Thoracic aorta (tissue), 2 donors: ENCODE measurements at places on chromosomes 1 and 21. TPM values are rescaled to one million over a fixed set of nuclear protein-coding genes. Genes with fewer than 3 reads are reported as not detected.

DNA sequence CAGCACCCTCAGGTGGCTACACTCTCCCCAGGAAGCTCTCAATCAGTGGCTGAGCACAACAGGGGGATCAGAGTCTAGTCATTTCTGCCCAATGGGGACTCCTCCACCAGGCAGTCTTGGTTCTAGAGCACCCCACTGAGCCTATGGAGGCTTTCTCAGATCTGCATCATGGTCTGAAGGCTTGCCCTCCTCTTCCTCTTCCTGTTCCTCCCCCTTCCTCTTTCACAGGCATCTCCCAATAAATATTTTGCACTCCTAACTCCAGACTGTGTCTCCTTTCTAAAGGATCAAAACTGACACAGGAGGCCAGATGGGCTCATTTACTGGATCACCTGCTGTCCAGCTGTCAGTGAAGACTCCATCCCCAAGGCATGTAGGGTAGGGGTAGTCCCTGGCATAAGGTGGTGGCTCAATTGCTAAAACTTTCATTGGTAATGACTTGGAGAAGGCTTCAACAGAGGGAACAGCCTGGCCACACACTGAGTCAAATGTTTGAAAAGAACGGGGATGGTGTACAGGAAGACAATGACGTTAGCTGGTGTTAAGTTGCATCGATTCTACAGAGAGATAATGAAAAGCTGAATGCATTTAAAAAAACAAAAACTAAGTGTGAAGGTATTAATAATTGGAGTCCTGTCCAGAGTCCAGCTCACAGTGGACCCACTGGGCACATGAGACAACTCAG is 84.2 kb upstream of the SLC2A1 start:
- H3K4me1 ChIP-seq = no peaks in the 10 kb centered on the region
- H3K27me3 ChIP-seq = no peaks in the 10 kb centered on the region
- H3K36me3 ChIP-seq = no peaks in the 10 kb centered on the region
- no peak overlapping the region for H3K4me3 ChIP-seq
- H3K27ac ChIP-seq = no peak overlapping the region
- no peak for DNase-seq

- H3K4me1 ChIP-seq = peaks cover 9% of the 10 kb centered on the region
- no peak overlapping the region for H3K27ac ChIP-seq
- no peak for DNase-seq
Measured at GRCh38 chr1:87759421-87760087, 430.9 kb downstream of the LMO4 start.

DUSP23 gene
- 111 TPM for total RNA-seq

SRGAP2B gene
- 22.5 TPM for total RNA-seq

- no peak overlapping the region for H3K4me3 ChIP-seq
- H3K36me3 ChIP-seq = no peaks in the 10 kb centered on the region
- H3K27ac ChIP-seq = no peak overlapping the region
- H3K27me3 ChIP-seq = no peaks in the 10 kb centered on the region
- H3K4me1 ChIP-seq = peaks cover 9% of the 10 kb centered on the region
- no peak for DNase-seq
Measured at GRCh38 chr1:41608211-41608610, 123.7 kb upstream of the EDN2 start.
